Stimulated activated CD8-positive, alpha-beta memory T cell treated with anti-CD3 and anti-CD28 coated beads, Interleukin-2, amount 100 ng/mL, for 1 hour (primary cell): ENCODE measurements at places on chromosomes 4 and X.

DNA sequence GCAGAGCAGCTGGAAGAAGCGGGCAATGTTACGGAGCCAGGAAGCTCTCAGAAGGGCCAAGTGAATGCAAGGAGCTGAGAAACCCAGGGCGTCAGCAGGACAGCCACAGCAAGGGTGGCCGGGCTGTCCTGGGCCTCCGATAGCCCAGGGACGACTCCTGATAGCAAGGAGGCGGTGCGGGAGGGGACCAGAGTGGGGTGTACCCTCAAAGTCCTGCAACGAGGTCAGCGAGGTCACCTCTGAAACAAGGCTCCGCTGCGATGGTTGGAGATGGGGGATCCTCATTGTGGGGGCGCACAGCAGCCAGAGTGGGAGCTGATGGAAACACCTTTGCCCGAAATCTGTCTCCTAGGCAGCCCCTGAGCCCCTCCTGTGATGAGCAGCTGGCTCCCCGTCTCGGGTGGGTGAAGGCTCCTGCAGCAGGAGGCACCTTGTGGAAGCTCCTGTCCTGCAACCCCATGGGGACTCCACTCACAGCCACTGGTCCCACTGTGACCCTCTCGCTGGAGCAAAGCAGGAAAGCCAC, 4.3 kb upstream of the CCNQ start:
- DNase-seq, result no peak

DNA sequence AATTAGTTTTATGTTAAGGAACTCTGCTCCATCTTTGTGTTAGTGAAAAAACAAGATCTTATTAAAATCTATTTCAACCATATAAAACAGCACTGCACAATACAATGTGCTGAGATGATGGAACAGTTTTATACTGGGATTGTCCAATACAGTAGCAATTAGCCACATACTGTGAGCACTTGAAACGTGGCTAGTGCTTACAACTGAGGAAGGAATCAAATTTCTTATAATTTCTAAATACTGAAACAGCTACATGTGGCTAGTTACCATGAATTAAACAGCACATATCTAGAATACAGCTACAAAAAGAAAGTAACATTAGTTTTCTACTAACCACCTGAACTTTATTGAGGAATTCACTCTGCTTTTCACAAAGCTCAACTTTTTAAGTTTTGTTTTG, 14.7 kb downstream of the NFXL1 start:
- no peak for DNase-seq

DNA sequence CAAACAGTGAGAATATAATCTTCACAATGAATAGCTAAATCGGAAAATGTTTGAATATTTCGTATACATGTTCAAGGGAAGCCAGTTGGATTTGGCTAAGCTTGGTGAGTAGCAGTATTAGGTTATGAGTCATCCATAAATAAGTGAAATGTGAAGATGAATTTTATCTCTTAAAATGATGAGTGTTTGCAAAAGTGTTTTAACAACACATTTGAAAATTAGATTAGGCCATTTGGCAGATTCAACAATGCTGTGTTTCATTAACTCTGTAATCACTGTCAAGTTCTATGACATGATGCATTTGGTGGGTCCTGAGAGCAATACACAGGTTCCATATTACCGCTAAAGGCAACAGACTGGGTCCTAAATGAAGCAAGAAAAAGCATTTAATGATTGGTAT, 301.9 kb upstream of the PRPS2 start:
- DNase-seq, result no peak

GRCh38 chr4:141899103-141899502, 262.7 kb downstream of the IL15 start:
- no peak for DNase-seq

DNA sequence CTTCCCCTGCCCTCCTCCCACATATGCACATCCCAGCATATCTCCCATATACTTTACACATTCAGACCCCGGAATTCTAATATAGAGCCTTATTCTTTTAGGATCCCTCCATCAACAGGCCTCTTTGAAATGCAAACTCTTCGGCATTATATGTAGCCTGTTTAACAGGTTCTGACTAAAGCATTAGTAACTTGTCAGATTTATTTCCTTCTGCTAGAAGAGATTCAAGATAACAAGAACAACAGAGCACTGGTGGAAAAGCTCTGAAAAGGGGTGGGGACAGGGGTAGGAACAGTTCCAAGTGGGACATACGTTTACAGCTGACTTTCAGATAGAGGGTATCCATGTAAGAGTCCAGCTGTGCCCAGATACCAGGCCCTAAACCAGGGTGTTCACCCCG, 31.7 kb upstream of the PRPS1 start:
- DNase-seq, result no peak

DNA sequence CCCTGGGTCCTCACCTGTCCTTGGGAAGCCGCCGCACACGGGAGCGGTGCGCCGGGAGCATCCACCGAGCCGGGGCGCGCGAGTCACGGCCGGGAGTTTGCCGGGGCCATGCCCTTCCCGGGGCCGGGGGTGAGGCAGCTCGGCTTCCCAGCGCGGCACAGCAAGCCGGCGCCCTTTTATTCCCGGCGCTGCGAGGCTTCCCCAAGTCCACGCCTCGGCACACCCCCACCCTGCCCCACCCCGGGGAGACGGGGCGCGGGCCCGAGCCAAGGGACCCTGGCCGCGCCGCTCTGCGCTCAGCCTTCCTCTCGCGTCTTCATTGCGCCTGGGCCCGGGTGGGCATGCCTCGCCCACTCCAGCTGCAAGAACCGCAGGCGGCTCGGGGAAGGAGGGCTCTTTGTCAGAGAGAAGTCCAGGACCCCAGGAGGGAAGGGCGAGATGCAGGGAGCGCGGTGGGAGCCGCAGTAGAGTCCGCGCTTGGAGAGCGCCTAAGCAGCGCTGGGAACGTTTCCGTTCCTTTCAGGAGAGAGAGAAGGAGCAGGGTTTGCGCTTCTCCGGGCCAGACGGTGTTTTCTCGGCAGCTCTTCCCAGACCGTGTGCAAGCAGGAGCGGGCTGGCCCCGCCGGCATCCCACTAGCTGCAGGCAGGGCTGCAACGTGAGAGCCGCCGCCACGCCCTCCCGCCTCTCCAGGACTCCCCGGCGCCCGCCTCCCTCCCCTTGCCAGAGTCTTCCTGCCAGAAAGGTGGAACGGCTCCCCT, at the start of gene MXRA5:
Gene MXRA5 (minus strand): TSS at position 152 of the 759 bp plus-strand sequence. CDS start 2,819 bp downstream, outside the sequence.
- DNase-seq, result no peak

- DNase-seq, result no peak
Observed at GRCh38 chrX:111447298-111447697, 35.3 kb upstream of the DCX start.
